ENCODE measurements at places on chromosomes 1 and 21.

DNA sequence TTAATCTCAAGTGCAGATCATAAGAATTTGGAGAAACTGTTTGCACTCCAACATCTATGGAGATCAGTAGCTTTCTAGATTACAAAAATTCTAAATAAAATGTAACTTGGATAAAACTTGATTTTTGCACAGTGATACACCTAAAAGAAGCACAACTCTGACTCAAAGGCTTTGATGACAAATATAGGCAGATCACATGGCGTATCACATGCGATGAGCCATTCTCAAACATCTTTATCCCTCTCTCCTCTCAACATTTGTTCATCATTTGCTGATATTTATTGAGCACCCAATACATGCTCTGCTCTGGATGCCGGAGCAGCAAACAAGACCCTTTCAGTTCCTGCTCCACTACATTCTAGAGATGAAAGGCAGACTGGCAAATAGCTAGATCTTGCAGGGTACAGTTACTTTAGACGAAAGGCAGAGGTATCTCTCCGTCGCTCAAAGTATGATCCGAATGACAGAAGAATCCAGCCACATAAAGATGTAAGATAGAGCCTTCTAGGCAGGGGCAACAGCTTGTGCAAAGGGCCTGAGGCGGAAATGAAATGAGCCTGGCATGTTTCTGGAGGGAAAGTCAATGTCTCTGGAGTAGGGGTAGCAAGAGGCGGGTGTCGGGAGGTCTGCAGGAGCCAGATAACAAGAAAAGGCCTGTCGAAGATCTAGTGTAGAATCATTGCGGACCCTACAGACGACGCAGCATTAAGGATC lies 145.8 kb upstream of the ERRFI1 start:
- DNase-seq, result no peak

- DNase-seq, result no peak
These were observed 71.4 kb downstream of the AGPAT3 start for GRCh38 chr21:43936247-43936967.

- DNase-seq, result no peak
These were observed 307.6 kb upstream of the PLXNA2 start for GRCh38 chr1:208551633-208552320.

DNA sequence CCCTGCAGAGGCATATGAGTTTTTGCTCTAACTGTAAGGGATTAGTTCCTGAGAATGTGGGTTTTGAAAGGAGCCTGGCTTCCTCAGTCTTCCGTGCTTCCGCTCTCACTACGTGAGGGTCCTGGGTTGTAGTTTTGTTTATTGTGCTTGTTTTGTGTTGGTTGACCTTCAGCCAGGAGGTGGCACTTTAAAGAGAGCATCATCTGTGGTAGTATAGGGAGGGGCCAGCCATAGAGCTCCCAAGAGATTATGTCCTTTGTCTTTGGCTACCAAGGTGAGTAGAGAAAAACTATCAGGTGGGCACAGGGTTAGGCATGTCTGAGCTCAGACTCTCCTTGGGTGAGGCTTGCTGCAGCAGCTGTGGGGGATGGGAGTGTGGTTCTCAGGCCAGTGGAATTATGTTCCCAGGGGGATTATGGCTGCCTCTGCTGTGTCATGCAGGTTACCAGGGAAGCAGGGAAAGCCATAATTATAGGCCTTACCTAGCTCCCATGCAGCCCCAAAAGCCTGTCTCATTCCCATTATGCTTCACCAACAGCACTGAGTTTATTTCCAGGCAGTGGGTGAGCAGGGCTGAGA lies 23.5 kb downstream of the CYP4B1 start:
- DNase-seq, result no peak

DNA sequence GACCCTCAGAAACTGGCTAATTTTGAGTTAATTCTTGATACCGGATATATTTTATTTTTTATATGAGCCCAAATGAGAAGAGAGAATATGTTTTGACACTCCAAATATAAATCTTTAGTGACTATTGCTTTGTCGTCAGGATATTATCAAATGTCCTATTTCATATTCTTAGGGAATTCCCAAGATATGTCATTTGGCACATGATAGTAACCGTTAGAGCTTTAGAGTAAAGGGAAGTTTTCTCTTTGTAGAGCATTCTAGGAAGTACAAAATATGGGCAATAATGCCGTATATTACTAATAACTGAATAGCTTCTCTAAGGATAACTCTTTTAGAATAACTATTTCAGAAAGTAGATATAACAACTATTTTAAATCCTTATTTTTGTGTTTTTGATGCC lies 8.3 kb upstream of the AMY2B start:
- no peak for DNase-seq

DNA sequence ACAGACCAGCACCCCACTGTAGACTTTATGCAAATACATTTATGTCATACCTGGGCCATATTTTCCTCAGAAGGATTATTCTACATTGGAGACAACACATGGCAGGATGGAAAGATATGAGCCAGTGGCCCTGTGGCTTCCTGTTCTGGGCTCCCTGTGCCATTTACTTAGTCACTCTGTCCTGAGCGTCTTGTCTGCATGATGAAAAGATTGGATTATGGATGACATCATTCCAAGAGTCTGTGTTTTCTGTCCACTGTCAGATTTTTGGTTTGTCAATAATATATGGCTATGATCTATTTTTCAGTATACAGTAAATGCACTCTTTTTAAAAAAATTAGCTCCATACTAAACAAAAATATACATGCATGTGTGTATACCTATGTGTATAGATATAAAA lies 30.8 kb downstream of the IGSF5 start:
- DNase-seq, result no peak

DNA sequence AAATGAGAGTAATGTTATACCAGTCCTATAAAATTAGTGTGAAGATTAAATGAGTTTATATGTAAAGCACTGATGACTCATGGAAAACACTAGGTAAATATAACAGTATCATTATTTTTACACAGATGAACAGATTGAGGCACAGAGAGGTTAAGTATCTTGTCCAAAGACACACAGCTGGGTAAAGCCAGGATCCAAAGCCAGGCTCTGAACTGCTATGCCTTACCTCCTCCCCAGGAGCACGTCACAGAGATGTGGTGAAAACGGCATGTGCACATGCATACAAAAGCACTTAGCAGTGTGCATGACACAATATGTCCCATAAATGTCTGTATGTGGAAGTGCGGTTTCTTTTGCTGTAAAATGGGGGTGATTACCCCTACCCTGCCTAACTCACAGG lies 56.9 kb downstream of the MAN1C1 start:
- DNase-seq, result no peak

DNA sequence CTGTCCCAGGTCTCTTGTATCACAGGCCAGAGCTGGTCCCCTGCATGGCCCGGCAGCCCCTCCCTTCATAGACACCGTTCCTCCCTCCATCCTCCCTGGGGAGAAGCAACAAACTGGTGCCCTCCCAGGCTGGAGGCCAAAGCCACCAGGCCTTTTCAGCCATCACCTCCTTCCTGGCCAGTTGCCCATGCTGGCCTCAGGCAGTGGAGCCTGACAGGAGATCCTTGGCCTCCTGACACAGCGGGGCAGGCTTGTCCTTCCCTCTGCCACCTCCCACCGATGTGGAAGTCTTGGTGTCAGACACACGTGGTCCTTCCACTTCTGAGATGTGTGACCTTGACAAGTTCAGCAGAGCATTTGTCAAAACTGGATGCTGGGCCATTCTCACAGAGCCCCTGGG lies 206.0 kb downstream of the HIVEP3 start:
- DNase-seq, result peak; percentile 87
